ENCODE measurements at places on chromosomes 2 and 18. TPM values are rescaled to one million over a fixed set of nuclear protein-coding genes. Genes with fewer than 3 reads are reported as not detected.

- H3K4me1 ChIP-seq: no peaks in the 10 kb centered on the region
- H3K27me3 ChIP-seq: no peaks in the 10 kb centered on the region
- peak; percentile 60 for DNase-seq
Observed at GRCh38 chr2:23418461-23418911, 33.5 kb downstream of the KLHL29 start.

Gene ACVR2A
- 14.3 TPM for total RNA-seq

DNA sequence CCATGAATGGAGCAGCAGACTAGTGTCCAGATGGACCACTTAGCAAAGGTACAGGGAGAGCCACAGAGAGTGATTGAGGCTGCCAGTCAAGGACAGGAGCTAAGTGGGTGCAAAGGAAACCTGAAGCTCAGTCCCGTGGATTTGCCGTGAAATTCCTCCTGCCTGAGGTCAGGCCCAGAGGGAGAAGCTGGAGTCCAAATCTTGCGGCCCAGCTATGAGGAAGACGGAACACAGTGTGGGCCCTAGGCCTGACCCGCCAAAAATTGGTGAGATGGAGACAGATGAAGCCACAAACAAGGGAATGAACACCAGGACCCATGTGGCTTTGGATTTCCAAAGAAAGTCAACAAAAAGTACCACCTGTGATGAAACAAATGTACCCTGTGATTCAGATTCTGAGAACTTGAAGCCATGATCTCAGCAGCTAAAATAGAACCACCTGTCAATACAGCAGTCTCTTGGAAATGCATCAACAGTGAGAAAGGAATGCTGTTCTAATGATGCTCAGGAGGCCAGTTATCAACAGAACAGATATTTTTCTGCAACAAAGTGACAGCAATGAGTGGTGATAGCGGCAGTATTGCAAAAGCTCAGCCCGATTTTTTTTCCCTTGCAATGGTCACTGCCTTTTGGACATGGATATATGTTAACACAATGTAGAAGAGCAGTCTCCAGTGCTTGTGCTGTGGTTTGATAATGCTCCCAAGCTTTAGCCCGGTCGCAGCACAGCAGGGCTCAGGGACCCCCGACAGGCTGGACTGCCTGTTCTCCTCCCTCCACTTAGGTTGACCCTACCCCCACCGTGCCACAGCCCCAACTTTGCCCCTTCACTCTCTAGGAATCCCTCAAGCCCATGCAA is 10.7 kb downstream of the COL6A3 start:
- H3K4me1 ChIP-seq: no peaks in the 10 kb centered on the region
- H3K4me3 ChIP-seq: no peak overlapping the region
- no peaks in the 10 kb centered on the region for H3K36me3 ChIP-seq
- H3K27me3 ChIP-seq: no peaks in the 10 kb centered on the region
- no peak for DNase-seq

DNA sequence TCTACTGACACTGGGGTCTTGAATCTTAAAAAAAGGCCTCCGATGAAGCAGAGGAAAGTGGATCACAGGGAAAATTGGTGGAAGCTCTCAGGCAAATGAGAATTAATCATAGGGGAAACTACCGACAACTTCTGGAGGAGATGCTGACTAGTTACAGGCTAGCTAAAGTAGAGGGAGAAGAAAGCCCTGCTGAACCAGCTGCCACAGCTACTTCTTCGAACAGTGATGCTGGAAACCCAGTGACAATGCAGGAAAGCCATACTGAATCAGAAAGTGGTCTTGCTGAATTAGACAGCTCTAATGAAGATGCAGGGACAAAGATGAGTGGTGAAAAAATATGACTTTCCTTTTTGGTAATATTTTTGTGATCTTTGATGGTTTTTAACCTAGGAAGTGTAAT is 44.9 kb upstream of the SLC3A1 start:
- no peaks in the 10 kb centered on the region for H3K4me1 ChIP-seq
- no peaks in the 10 kb centered on the region for H3K27me3 ChIP-seq
- DNase-seq: no peak
- peaks cover 20% of the 10 kb centered on the region for H3K36me3 ChIP-seq
- H3K4me3 ChIP-seq: no peak overlapping the region

DNA sequence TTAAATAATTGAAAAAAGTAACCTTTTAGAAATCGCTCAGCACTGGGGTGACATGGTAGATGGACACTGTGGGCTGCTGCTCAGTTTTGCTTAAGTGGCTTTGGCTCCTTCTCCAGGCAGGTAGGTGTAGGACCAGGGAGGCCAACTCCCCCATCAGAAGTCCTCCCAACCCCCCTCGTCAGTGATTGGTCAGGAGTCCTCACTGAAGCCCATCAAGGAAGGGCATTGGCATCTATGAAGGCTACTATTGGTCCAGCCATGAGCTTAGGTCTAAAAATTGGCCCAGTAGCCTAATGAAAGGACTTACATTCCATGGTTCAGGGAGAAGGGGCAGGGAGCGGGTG is 34.7 kb downstream of the ST3GAL5 start:
- peaks cover 18% of the 10 kb centered on the region for H3K4me1 ChIP-seq
- no peak overlapping the region for H3K4me3 ChIP-seq
- no peak for DNase-seq
- H3K27me3 ChIP-seq: no peaks in the 10 kb centered on the region

DNA sequence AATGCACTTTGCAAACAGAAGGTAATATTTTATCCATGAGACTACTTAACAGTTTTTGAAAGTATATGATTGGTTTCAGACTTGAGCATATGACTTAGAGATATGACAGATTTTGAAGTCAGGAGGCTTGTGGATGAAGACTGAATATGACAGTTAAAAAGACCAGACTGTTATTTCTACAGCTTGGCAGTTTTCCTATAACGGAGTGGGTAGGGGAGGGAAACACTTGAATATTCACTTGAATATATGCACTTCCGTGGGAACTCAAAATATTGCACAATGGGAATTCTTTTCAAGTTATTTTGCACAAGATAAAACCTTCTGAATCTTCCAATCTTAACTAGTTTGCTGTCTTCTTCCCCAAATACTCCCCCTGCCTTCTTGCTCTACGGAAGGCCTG is 64.6 kb upstream of the ACKR3 start:
- H3K27ac ChIP-seq: no peak overlapping the region
- DNase-seq: no peak
- peaks cover 12% of the 10 kb centered on the region for H3K4me1 ChIP-seq
- no peaks in the 10 kb centered on the region for H3K36me3 ChIP-seq
- H3K4me3 ChIP-seq: no peak overlapping the region
- no peaks in the 10 kb centered on the region for H3K27me3 ChIP-seq

GRCh38 chr2:56580242-56580641 is 396.5 kb downstream of the CCDC85A start:
- no peak for DNase-seq
- no peak overlapping the region for H3K4me3 ChIP-seq
- H3K27me3 ChIP-seq: no peaks in the 10 kb centered on the region

DNA sequence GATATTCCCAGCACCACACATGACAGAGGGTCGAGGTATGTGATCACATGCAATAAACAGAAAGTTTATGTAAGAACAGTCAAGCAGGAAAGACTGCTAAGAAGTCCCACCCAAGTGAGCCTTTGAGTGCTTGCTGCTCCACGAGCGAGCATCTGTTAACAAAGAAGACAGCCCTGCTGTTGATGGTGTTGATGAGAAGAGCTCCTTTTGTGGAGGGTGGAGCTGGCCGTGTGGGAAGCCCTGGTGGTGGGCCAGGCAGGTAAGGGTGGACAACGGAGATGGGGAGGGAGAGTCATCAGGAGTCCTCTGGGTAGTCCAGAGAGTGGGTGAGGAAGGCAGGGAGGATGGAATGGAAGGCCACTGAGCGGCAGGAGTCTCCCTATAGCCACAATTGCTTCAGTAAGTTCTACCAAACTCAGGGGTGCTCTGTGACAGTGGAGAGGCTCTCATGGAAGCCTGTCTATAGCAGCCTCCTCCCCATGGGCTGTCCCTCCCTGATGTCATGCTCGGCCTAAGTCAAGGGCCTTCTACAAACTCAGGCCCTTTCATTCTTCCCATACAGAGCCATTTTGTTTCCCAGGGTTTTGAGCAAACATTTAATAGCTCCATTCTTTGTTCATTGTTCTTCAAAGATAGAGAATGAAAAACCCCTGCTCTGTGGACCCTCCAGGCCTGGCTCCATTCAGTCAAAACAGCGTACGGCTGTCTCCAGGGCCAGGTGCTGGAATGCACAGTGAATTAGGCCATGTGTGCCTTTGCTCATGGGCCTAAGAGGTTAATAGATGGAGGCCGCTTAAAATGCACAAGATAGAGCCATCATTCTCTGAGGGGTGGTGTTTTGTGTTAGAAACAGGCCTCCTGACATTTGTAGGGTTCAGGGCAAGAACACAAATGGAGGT is 494.2 kb upstream of the RAB6C start:
- H3K4me3 ChIP-seq: no peak overlapping the region
- DNase-seq: no peak
- no peaks in the 10 kb centered on the region for H3K27me3 ChIP-seq
- H3K4me1 ChIP-seq: no peaks in the 10 kb centered on the region
- no peaks in the 10 kb centered on the region for H3K36me3 ChIP-seq
- no peak overlapping the region for H3K27ac ChIP-seq

All from stomach (tissue), 19 donors.